GM12864 (cell line): ENCODE measurements at places on chromosomes 12 and 14.

GRCh38 chr14:44896275-44897040 lies 65.3 kb downstream of the KLHL28 start:
- no peak for DNase-seq

- peak; percentile 5 for DNase-seq
These were observed 42.8 kb upstream of the CPSF6 start for GRCh38 chr12:69196302-69197288.

DNA sequence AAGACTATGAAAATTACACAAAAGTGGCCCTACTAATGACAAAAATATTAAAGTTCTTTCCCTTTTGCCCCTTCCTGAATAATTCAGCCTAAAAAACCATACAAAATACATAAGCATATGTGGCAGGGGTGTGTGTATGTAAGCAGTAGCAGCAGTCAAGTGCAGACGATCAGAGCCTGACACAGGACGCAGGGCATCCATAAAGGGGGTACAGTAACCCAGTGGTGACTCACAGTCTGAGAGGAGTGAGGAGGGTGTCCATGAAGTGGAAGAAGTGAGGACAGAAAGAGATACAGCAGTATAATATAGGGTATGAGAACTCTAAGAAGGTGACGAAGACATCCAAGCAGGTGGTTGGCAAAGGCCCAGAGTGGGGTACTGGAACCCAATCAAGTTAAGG lies 56.7 kb downstream of the RALGAPA1 start:
- DNase-seq: no peak

GRCh38 chr14:63200767-63201166 lies 3.5 kb upstream of the RHOJ start:
- DNase-seq: no peak

- no peak for DNase-seq
These were observed 1030.4 kb downstream of the TMEM121 start for GRCh38 chr14:106556665-106557289.

- no peak for DNase-seq
These were observed 6.7 kb upstream of the MLEC start for GRCh38 chr12:120680165-120680738.

- peak; percentile 26 for DNase-seq
These were observed 43.0 kb downstream of the EVL start for GRCh38 chr14:100108042-100108825.

GRCh38 chr12:10372559-10372958 lies 17.3 kb downstream of the KLRK1 start:
- DNase-seq: no peak

DNA sequence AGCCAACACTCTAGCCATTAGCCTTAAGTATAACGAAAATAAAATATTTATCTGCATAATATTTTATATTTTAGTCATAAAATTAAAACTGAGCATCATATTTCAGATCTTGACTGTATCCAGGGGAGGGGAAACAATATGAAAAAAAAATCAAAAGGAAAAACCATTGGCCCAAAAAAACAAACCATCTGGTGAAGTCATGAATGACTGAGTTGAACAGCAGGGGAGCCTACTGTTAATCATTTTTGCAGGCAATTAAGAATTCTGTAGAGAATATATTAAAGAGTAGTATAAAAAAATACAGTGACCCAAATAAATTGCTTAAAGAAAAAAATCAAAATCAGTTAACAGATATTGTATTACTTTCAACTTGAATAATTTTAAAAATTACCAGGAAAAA lies 224.8 kb downstream of the C12orf50 start:
- no peak for DNase-seq

DNA sequence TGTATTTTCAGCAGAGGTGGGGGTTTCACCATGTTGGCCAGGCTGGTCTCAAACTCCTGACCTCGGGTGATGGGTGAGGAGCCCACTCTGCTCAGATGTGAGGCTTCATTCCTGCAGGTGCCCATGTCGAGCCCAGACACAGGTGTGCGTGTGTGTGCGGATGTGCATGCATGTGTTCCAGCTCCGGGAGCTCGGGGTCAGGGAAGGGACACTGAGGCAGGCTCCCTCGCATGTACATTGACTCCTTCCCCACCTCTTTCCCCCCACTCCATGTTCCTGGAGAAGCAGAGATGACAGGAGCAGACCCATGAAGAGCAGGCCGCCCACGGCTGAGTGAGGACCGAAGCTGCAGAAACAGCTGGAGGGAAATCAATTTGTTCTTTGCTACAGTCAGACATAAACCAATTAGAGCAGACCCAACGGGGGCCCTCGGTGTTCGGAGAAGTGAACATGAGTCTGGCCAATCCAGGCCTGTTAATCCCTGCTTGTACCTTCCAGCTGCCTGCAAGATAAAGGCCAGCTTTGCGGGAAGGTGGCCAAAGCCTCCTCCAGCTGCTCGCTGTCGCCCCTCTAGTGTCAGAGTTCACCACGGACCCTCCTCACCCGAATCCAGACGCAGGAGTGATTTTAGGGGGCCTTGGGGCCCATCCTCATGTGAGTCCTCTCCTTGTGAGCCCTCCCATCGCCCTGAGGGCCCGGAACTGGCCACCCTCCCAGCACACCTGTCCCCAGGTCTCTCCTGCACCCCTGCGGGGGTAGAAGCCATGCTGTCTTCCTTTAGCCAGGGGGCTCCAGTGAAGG lies 321.0 kb upstream of the RTL1 start:
- no peak for DNase-seq

- DNase-seq: no peak
These were observed 50.6 kb upstream of the REP15 start for GRCh38 chr12:27645671-27646070.

DNA sequence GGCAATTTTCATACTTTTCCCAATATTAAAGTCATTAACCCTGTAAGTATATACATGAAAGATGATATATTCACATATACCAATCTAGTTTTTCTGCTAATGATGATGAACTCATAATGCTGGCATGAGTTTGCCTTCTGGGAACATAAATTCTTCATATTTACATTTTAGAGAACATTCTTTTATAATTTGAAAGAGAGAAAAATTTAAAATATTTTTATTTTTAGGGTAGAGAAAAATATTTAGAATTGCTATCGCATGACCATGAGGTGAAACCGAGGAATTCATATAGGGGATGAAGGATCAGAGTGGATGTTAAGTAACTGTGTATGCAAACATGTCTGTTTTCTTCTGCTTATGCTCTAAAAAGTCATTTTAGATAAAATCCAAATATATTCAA lies 825.3 kb upstream of the FLRT2 start:
- DNase-seq: no peak

DNA sequence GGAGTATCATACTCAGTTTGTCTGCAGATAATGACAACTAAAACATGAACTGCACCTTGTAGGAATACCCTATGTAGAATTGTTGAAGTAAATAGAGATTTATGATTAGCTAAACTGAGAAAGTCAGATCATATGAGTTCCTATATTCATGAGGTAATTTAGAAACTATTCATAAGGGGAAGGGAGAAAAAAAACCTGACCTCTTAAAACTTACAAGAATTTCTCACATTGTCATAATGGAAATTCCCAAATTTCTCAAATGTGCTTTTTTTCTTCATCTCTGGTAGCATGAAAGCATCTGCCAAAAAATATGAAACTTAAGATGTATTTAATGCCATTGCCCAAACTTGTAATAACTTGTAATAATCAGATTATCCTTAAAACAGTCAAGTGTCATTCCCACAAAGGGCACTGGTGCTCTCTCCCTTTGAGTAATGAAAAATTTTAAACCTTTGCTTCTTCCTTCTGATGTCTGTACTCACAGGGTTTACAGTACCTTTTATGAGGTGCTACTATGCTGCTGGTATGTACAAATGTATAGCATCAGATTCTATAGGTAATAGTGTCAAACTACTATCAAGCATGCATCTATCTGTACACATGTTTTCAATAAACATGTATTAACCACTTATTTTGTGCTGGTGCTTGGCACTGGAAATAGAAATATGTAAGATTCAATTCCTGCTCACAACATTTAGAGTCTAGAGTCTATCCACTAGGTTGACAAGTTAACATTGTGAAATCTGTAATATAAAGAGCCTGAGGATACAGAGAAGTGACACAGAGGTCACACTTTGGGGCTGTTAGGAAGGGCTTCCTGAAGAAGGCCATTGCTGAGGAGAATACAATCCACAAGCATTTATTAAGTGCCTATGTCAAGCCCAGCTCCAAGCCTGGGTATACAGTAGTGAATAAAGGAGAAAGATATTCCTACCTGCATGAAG lies 17.4 kb upstream of the DRAM1 start:
- no peak for DNase-seq

- no peak for DNase-seq
These were observed 80.1 kb upstream of the PDZRN4 start for GRCh38 chr12:41108032-41108431.

DNA sequence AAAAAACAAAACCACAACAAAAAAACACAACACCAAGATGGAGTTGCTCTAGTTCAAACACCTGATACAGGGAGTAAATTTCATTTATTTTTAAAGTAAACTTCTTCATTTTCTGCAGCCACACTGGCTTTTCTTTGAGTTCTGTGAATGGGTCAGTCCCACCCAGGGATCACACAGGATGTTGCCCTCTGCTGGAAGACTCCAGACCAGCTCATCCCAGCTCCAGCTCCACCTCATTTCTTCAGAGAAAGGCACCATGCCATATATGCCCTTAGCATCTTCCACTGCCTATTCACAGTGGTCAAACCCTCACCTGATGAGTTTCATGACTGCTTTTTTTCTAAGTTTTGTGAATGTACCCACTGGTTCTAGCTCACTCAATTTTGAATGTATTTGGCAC lies 8.0 kb downstream of the GLIPR1 start:
- DNase-seq: no peak

DNA sequence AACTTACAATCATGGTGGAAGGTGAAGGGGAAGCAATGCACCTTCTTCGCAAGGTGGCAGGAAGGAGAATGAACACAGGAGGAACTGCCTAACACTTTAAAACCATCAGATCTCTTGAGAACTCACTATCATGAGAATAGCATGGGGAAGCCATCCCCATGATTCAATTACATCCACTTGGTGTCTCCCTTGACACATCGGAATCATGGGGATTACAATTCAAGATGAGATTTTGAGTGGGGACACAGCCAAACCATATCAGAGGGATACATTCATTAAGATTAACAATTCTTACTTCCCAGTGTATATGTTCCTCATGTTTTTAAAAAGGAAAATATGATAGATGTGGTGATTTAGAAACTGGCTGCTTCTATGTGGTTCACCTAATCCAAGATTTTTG lies 117.9 kb downstream of the PDE3A start:
- DNase-seq: no peak

DNA sequence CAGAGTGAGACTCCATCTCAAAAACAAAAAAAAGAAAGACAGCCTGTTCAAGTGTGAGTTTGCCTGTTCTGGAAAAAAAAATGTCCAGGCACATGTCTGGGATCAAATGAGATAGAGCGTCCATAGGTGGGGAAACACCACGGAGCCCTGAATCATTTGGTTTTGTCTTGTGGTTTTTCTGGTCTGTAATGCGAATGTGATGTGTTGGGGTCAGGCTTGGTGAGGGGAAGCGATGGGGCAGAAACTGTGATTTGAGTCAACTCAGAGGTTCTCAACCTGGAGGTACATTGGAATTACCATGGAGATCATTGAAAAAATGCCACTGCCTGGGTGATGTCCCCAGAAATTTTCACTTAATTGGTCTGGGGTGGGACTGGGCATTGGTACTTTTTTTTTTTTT lies 183.9 kb upstream of the PWP1 start:
- no peak for DNase-seq
